KG1 (cell line): ENCODE measurements at places on chromosomes 5 and 9.

- no peak for DNase-seq
These were observed 23.2 kb downstream of the SLC46A2 start for GRCh38 chr9:112867275-112867991.

- DNase-seq: no peak
These were observed 32.3 kb downstream of the PRRX2 start for GRCh38 chr9:129697656-129698253.

DNA sequence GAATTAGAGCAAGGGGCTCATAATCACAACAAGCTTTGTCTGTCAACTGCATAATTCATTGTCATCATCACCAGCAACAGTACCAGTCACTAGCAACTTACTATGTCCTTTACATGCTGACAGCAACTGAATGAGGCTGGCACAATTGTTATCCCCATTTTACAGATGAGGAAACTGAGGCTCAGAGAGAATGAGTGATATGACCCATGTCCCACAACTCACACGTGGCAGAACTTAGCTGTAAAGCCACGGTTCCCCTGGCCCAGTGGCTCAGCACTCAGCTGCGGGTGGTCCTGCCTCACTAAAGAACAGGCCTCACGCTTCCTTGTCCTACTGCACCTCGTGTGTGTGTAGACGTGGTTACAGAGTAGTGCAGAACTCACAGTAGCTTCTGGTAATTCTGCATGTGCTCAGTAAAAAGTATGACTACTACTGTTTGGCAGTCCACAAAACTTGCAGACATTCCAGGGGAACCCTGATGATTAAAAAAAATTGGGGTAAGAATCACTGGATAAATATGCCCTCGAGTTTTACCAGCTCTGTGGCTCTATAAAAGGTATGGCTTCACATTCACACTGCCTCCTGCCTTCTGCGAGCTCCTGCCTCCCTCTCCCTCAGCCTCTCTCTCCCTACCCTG lies 30.2 kb downstream of the AFAP1L1 start:
- no peak for DNase-seq

DNA sequence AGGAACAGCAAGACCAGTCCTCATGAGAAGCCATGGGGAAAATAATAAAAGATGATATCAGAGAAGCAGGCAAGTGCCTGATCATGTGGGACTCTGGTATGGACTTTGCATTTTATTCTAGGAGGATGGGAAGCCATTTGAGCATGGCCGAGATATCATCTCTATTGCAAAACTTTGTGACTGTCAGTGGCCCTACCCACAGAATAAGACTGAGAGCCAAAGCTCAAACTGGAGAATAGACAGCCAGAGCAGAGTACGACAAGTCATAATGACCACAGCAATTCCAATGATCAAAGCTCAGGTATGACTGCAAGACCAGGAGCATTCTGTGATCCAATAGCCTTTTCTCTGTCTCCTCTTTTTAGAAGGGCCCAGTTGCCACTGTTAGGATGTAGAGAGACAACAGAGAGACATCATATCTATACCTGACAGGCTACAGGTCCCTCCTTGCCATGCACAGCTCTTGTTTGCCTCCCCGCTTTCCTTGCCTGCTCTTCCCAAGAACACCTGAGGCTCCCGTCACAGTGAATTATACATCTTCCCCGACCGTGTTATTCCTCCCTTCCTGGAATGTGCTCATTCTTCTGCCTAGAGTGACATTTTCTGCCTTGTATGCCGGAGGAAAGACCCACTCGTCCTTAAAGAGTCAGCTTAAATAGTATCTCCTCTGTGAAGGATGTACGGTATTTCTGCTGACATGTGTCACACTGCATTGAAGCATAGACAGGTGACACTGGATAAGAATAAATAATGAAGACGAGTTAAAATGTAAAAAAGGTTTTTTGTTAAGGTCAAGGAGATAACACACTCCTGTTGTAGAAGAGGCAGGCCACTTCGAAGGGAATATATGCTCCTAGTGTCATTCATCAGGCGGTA lies 248.7 kb upstream of the MAP3K1 start:
- no peak for DNase-seq

DNA sequence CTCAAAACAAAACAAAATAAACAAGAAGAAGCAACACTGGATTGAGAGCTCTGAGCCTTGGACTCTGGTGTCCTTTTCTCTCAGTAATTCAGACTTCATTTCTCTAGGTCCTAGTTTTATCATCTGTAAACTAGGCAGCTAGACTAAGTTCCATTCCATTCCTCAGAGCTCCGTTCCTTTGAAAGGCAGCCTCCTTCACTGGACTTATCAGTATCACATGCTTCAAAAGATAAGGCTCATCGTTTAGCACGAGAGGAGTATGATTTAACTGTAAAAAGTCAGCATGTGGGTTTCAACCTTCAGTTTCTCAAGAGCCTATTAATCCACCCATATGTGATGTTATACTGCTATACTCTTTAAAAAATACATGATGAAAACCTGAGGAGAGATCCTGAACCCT lies 1.6 kb downstream of the ATP10B start:
- no peak for DNase-seq

DNA sequence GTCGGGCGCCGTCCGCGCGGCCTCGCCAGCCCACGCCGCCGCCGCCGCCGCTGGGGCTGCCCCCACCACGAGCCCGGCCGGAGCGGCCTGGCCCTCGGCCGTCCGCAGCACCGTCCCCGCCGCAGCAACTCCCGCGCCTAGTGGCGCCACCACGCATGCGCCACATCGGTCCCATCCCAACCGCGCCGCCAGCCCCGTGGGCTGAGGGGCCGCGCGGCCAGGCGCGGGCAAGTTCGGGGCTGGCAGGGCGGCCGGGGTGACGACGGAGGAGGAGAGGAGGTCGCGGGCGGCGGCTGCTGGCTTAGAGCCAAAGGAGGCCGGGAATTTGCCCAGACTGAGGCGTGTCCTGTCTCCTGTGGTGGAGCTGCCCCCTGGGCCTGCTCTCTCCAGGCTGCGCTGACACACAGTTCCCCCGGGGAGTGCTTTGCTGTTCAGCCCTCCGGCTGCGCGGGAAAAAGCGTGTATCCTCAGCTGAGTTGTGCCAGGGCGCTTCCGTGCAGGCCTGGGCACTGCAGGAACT lies at the start of gene TUSC1:
TUSC1 (minus strand) TSS at position 298 of the 520 bp plus-strand sequence; CDS start at position 166, 132 bp downstream.
- DNase-seq: no peak

- DNase-seq: no peak
These were observed 1272.3 kb upstream of the CDH9 start for GRCh38 chr5:28310696-28311095.

DNA sequence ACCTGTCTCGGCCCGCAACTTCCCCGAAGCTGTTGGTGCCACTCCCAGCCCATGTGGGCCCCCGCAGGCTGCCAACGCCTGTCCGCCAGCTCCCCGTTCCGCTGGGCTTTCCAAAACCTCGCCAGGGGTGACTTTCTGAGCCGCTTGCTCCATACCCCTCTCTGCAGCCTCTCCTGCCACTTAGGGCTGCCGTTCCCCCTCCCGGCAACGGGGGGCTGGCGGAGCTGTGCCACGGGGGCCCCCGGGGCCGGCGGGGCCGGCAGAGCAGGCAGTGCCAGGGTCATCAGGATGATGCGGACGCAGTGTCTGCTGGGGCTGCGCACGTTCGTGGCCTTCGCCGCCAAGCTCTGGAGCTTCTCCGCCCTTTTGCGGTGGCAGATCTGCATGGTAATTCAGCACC lies 40.8 kb downstream of the FCHO2 start:
- no peak for DNase-seq

- no peak for DNase-seq
These were observed 54.5 kb upstream of the FST start for GRCh38 chr5:53425687-53426511.

DNA sequence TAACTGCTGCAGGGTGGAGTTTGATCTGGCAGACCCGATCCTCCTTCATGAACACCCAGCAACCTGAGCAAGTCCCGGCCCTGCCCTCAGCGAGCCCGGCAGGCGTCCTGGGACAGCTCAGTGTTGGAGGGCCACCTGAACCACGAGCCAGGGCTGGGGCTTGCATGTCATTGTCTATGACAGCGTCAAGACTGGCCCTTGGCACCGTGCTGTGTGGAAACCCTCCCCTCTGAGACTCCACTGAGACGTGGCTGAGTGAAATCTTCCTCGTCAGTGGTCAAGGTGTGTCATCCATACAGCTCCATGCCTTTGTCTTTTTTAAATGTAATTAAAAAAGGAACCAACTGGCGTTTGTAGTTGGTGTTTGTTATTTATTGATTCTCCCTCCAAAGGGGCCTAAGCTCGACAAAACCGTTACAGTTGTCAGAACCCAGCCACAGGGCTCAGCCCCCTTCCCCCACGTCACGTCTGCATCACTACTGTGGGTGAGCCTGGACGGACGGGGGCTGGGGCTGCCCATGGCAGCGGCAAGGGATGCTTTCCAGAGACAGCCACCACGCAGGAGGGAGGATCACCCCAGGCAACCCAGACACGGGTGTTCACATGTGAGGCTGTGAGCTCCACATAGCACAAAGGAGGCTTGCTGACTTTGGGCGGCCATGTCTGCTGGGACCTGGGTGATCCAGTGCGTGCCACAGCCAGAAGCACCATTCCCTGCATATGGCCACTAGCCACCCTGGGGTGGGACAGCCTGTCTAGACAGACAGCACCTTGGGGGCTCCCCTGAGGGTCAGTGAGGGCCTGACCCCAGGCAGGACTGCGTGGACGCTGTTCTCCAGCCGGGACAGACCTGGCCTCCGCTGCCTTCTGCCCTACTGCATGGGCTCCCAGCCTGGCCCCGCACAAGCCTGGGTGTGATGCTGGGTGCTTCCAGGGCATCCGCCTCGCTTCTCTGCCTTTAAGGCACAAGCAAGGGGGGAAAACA lies 7.3 kb downstream of the UCK1 start:
- DNase-seq: no peak

DNA sequence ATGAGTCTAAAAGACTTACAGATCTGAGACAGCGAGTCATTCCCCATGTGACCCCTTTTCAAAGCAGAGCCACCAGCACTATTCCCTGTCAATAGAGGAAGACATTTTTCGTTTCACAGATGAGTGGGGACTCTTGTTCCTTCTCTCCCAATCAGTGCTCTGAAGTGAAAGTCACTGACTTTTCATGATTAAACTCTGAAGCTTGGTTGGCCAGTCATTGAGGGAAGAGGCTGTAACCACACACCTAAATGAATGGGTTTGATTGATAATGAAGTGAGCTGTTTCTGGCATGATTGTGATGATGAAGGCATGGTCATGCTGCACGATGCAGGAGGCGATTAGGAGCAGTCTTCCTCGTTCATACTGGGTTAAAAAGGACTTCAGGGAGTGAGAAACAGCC lies 171.9 kb downstream of the ZNF462 start:
- DNase-seq: no peak

DNA sequence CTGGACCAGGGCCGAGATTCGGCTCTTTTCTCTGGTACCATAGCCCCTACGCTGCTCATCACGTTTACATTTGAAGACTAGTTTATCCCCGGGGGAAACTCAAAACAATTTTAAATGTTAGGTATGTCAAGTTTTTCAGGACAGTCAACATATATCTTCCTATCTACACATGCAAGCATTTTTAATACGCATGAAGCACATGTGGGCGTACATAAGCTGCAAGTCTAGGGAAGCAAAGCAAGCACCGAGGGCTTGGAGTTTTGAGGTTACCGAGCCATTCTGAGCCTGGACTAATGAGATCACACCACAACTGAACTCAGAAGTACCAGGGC lies 154.4 kb downstream of the AUH start:
- DNase-seq: no peak

GRCh38 chr5:33894566-33894965 lies 2.8 kb upstream of the ADAMTS12 start:
- no peak for DNase-seq

DNA sequence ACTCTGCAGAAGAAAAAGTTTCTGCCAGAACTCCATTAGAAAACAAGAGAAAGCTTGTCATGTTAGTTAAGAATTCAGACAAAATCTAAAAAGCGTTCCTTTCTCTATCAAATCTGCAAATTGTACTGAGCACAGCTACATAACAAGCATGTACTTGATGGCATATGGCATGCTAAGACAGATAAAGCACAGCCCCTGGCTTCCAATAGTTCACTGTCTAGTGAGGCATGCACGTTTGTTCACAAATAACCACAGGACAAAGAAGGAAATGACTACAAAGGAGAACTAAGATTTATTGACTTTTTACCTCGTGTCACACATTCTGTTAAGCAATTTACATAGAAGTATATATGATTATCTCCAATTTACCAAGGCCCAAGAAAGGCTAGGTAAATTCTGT lies 518.2 kb upstream of the TLE4 start:
- peak; percentile 14 for DNase-seq

- no peak for DNase-seq
These were observed 44.3 kb downstream of the UBE2QL1 start for GRCh38 chr5:6492934-6493333.

DNA sequence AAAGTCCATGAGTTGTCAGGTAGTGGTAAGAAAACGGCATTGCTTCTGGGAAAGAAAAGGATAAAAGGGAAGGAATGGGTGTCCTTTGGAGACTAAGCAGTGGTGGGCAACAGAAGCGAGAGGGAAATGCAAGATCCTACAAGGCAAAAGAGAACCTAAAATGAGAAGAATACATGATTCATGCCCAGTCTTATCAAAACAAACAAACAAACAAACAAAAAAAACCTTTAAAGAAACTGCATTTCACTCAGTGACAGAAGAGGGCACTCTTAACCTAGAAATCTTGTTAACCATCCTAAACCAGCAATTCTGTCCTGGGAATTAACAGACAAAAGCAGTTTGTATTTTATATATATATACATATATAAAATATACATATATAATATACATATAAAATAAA lies 88.5 kb downstream of the SUSD1 start:
- DNase-seq: no peak

DNA sequence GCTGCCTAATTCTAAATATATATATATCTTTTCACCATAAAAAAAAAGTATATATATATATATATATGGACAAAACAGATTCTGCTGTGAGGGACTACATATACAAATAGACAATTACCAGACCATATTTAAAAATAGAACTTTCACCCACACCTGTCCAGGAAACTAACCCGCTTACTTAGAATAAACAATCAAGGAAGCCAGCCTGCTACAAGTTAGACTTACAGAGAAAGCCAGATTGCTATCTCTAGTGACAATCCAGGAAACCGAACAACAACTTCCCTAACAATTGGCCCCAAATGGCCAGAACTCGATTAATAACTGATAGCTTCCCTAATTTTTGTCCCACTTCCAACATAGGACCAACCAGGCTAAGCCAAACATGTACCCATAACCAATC lies 5.9 kb downstream of the GLDC start:
- no peak for DNase-seq
